ENCODE measurements at places on chromosomes 1 and 21.
A peak's percentile ranks its signal among the peaks of the same experiment; 100 is the strongest.

DNA sequence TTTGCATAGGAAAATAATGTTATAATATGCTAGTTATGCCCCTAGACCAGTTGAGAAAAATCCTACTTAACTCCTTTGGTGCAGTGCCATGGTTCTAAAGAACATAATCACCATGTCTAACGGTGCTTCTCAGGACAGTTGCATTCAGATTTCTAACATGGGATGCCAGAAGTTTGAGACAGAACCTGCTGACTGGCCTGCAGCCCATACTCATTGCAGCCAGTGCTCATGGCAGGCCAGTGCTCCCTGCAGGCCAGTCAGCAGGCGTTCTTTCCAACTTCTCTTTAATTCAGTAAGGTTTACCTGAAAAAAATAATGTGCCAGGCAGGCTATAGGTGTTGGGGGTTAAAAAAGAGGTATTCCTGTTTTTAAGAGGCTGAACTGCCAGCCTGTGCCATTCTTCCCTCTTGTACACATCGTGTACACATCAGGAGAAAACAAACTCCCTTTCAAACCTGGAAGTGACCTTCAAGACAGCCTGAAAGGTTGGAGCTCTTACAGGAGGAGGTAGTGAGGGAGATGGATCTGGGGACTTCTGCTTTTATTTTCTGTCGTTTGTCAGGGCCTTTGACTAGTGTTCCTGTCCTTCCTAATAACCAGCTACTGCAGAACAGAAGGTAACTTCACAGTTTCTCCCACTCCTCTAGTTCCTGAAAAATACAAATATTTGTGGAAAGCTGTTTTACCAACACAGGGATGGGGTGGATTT is 146.0 kb upstream of the MAGI3 start:
- DNase-seq: no peak

GRCh38 chr1:100077531-100077930 is 55.2 kb downstream of the SASS6 start:
- peak; percentile 50 for DNase-seq

DNA sequence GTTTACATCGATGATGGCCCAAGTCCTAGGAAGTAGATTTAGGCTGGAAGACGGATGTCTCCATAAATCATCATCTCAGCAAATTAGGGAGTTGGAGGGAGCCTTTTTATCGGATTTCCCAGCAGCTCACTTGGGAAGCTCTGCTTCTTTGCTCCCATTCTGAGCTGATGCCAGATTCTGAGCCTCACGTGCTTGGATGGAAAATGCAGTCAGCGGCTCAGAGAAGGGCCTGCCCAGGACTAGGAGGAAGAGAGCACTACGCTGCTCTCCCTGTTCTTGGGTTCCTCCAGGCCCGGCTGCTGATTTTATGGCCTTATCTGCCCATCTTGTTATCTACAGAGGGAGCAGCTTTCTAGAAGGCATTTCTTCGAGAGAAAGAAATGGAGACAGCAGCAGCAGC is 42.0 kb downstream of the UBIAD1 start:
- peak; percentile 56 for DNase-seq

DNA sequence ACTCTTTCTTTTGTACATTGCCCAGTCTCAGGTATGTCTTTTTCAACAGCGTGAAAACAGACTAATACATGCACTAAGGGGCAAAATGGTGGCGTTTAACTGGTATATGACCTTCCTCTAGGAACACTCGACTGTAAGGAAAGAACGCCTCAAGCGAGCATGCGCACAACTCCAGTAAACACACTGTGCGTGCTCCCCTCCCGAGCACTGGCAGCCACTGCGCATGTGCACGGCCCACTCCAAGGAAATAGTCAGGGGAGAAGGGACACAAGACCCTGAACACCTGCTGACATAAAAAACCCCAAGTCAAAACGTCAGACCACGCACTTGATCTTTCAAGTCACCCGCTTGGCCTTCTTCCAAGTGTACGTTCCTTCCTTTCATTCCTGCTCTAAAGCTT is 173.5 kb downstream of the NPHP4 start:
- no peak for DNase-seq

DNA sequence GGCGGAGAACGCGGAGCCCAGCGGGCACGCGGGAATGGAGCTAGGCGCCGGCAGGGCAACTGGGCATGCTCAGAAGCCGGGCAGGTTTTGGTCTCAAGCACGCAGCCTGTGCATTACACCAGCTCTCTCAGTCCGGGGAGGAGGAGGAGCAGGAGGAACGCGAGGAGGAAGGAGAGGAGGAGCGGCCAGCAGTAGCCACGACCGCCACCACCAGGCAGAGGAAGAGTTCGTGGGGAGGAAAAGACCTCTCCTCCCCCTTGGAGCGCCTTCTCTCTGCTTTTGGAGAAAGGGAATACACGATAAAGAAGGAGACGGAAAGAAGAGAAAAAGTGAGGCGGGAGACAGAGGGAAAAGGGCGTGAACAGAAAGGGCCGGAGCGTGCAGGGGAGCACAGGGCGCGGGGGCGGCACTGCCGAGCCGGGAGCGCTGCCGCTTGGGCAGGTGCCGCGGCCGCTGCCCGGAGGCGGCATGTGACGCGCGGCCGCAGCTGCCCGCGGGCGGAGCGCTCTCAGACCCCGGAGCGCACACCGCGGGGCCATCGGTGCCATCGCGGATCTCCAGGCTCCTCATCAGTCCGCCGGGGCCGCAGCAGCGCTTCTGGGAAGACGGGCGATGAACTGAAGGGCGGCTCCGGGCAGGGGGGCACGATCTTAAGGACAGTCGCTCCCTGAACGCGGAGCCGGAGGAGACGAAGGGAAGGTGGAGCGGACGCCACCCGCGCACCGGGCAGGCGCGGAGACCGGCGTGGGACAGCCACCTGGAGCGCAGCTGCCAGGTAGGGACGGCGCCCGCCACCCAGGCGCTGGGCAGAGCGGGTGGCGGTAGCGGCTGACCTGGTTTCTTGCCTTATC is at the start of gene CHRM3:
CHRM3 (plus strand) TSS at position 116 of the 851 bp plus-strand sequence. CDS start 520,884 bp downstream, outside the sequence.
- peak; percentile 29 for DNase-seq

- no peak for DNase-seq
These were observed 24.2 kb downstream of the ZBTB18 start for GRCh38 chr1:244075247-244075722.

- DNase-seq: peak; percentile 81
These were observed 33.3 kb upstream of the CSF1 start for GRCh38 chr1:109877317-109877771.

- no peak for DNase-seq
These were observed 7.5 kb downstream of the RNF223 start for GRCh38 chr1:1066403-1067283.

GRCh38 chr21:36379251-36379650 is 5.9 kb upstream of the CHAF1B start:
- no peak for DNase-seq

DNA sequence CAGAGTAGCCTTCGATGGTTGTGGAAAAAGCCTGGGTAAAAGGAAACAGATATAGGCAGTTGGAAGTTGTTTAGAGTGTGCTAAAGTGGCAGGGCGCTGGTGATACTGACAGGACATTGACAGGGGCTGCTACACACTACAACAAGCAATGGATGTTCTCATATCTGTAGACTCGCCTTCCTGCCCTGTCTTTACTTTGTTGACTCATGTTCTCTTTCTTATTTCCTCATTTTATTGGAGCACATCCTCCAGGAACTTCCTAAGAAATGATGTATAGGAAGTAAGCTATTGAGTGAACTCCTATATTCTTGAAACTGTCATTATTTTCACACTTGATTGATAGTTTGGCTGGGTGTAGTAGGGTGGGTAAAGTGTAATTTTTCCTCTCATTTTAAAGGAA is 51.0 kb downstream of the C4BPA start:
- DNase-seq: no peak

GRCh38 chr21:28261298-28261697 is 731.4 kb downstream of the LTN1 start:
- no peak for DNase-seq

DNA sequence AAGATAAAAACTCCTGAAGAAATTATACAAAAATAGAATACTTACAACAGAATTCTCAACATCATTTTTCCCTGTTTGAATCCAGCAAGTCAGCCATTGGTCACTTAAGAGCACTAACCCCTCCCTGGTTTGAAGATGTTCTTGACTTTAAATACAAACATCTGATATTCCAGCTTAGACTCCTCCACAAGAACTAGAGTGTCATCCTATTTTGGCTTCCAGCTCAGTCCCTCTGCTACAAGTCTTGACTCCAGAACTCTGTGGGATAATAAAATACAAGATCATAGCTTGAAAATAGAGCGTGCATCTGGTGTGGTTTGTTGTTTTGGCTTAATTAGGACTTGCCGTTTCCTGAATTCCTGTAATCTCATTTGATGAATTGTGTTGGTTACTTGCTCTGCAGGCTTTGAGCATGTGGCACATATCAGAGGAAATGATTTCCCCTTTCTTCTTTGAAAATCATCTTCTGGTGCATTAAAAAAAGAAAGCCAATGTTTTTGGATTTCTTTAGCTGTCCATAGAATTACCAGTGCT is 63.7 kb upstream of the DPT start:
- DNase-seq: no peak

DNA sequence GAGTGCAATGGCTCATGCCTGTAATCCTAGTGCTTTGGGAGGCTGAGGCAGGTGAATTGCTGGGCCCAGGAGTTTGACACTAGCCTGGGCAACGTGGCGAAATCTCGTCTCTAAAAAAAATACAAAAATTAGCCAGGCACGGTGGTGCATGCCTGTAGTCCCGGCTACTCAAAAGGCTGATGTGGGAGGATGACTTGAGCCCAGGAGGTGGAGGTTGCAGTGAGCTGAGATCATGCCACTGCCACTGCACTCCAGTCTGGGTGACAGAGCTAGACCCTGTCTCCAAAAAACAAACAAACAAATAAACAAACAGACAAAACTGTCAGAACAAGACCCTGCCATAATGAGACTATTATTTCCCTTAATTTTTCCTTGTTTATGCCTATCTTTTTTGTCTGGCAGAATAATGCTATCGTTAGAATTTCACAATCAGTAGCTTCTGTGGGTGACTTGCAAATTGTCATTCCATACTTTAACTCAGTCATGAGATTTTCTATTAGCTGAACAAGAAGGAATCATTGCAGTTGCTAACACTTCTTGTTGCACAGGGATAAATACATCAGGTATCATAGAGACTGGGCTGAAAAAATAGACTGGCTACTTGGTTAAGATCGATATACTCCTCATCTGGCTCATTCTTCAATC is 7.5 kb upstream of the THEM4 start:
- DNase-seq: no peak

GRCh38 chr1:180542113-180542837 is 16.5 kb upstream of the OVAAL start:
- no peak for DNase-seq

DNA sequence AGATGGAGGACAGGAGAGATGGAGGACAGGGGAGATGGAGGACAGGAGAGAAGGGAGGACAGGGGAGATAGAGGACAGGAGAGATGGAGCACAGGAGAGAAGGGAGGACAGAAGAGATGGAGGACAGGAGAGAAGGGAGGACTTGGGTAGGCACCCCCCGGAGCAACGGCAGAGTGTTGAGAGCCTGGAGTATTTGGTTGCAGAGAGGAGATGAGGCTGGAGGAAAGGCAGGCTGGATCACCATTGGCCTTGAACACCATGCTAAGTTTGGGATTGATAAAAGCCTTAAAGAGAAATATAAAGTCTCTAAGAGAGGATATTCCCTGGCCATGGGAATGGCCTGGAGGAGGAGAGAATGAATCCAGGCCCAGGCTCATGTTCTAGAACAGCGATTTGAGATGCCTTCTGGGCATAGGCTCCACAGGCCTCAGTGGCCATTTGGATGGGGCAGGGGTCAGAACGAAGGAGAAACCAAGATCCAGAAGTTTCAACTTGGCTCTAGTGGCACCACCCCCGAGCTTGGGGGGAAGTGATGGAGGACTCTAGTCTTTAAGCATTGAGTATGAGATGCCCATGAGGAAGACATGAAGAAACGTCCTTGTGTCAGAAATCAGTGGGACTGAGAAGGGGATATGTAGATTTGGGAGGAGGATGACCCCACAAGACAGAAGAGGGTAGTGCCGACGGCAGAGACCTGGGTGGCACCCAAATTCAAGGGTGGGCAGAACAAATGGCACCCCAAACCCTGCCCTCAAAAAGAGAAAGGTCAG is 47.9 kb upstream of the EDN2 start:
- no peak for DNase-seq

DNA sequence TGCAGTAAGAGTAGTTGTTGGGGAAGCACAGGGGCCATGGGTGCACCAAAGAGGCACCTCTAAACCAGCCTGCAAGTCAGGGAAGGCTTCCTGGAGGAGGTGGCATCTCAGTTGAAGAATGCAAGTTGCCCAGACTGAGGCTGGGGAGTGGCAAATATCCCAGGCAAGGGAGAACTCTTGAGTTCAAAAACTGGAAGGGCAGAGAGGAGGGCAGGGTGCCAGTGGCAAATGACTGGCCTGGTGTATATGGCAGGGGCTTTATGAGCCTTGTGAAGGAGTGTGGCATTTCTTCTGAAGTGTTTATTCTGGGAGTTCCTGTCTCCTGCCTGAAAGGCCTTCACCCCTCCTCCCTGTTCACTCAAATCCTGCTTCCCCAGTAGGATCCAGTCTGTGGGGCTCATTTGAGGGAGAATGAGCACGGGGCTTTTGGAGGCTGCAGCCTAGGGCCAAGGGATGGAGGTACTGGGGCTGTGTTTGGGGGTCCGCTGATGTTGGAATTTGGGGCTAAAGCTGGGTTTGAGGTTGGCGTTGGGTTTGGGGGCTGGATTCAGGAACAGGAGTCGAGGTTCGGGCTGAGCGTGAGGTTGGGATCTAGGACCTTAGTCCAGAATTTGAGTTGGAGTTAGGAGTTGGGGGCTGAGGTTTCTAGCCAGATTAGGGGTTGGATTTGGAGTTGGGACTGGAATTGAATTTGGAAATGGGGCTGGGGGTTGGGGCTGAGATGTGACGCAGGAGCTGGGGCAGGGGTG is at the start of gene TMEM125:
TMEM125 (plus strand) TSS at position 357 of the 749 bp plus-strand sequence. CDS start 2,740 bp downstream, outside the sequence.
- DNase-seq: no peak

DNA sequence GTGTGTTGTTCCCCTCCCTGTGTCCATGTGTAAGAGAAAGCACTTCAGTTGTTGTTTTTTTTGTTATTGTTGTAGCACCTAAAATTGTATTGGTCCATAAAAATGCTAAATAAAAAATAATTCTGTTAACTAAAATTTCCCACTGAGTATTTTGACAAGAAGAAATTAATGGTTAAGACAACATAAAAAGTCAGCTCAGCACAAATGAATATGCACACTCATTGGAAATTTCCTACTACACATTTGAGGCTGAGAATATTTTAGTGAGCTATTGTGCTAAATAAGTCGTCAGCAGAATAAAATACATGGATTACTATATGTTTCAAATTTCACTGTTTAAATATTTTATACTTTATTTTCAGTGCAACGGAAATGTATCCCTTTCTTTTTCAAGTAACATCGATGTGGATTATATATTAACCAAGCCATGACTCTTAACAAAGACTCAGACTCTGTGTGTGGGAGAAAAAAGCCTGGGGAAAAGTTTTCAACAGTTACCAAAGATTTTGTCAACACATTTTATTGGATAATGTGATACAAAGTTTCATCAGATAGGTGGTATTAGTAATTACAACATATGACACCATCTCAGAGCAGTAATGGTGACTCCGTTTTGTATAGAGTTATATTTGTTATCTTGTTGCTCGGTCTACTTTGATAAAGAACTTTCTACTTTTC is 63.4 kb downstream of the LYPLAL1 start:
- DNase-seq: no peak

GRCh38 chr1:248143311-248143710 is 1.6 kb upstream of the OR2M5 start:
- no peak for DNase-seq

GRCh38 chr1:25772692-25773245 is 27.2 kb upstream of the SELENON start:
- DNase-seq: no peak

GRCh38 chr1:204342310-204342709 is 17.4 kb downstream of the PLEKHA6 start:
- no peak for DNase-seq
